ENCODE measurements at places on chromosomes 3 and 15.

GRCh38 chr3:118781232-118781631 lies 253.4 kb downstream of the IGSF11 start:
- no peak for DNase-seq

- no peak for DNase-seq
Measured at GRCh38 chr15:73017987-73018386, 34.3 kb upstream of the NEO1 start.

- peak; percentile 47 for DNase-seq
Measured at GRCh38 chr3:112604536-112604935, 36.4 kb downstream of the CCDC80 start.

DNA sequence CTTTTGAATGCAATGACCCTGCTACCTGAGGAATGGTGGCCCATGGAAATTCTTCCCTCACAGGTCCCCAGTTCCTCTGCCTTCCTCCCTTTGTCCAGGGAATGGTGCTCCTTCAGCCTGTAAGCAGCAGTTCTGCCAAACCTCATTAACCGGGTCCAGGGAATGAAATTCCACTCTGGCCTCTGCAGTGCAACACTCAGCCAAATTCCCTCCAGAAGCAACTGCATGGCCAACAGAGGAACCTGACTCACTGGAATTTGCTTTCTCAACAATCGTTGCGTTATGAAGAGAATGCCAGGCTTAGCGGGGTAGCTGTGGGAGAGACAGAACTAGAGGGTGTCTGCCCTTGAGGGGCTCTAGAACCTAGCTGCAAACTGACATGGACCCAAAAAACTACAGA lies 449.4 kb upstream of the PROK2 start:
- peak; percentile 94 for DNase-seq

DNA sequence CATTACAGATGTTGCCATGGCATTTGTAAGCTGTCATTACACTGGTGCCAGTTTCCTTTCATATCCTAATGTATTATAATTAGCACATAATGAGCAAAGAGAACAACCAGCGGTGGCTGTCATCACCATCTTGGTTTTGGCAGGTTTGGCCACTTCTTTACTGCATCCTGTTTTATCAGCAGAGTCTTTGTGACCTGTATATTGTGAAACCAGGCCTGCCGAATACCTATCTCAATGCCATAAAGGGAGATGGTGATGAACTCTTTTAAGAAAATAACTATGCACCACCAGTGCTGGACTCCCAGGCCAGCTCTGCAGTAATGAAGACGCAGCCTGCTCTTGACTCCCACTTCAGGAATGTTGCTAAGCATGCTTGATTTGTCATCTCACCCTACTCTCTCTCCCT lies 458.1 kb upstream of the NR2F2 start:
- DNase-seq, result peak; percentile 67

DNA sequence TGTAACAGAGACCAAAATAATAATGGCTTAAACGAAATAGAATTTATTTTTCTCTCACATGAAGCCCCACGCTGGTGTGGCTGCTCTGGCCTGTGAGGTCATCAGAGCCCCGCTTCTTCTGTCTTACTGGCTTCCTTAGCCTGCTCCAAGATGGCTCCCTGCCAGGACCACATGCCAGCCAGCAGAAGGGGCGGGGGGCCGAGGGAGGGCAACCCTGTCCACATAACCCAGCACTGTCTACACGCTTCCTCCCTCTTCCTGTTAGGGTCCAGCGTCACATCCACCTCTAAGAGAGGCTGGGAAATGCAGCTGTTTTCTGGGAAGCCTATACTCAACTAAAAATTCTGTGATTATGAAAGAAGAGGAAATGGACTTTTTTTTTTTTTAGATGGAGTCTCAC lies 107.9 kb upstream of the DLG1 start:
- DNase-seq, result peak; percentile 12

- peak; percentile 54 for DNase-seq
Measured at GRCh38 chr15:68609629-68610028, 30.8 kb downstream of the CORO2B start.

- no peak for DNase-seq
Measured at GRCh38 chr3:54294214-54294613, 171.9 kb downstream of the CACNA2D3 start.

DNA sequence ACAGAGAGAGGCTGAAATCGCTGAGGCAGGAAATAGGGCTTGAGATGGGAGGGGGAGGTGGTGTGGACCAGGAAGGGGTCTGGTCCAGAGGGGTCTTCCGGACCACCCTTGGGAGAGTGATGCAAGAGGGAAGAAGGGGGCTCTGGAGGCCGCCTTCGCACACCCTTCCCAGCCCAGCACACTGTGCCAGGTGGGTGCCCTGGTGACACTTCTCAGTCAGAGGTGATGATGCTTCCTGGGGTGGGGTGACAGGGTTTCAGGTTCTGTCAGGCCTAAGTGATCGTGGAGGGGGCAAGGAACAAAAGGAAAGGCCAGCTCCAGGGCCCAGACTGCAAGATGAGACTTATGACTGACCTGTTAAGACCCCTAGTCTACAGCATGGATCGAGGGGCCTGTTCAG lies 12.7 kb downstream of the SEMA3G start:
- no peak for DNase-seq

- DNase-seq, result no peak
Measured at GRCh38 chr3:142418926-142419592, 28.8 kb downstream of the XRN1 start.

GRCh38 chr3:152611905-152612304 lies 223.0 kb upstream of the P2RY1 start:
- DNase-seq, result no peak

DNA sequence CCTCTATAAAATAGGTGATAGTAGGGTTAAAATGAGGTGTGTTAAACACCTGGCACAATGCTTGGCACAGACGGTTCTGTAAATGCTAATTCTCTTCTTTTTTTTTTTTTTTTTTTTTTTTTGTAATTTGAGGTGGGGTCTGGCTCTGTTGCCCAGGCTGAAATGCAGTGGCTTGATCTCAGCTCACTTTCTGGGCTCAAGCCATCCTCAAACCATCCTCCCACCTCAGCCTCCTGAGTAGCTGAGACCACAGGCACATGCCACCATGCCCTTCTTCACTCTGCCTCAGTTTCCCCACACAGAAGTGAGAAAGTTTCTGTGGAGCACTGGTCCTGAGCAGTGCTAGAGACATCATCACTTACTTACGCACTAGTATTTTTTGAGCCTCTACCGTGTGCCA lies 57.4 kb downstream of the SLC6A6 start:
- no peak for DNase-seq

DNA sequence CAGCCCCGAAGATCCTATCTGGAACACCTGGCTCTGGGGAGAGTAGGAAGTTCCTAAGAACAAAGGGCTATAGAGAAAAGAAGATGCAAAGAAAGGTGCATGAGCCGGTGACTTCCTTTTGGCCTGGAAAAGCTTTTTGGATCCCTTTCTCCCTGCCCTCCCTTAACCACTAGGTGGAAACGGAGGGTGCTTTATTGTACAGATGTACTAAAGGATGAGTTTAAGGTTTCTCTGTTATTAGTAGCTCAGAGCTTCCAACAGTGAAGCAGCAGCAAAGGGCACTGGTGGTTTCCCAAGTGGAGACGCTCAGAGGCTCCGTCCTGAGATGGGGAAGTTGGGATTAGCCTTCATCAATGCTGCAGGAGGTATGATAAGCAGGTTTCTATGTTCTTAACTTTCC lies 5.9 kb upstream of the ADGRG7 start:
- peak; percentile 25 for DNase-seq

DNA sequence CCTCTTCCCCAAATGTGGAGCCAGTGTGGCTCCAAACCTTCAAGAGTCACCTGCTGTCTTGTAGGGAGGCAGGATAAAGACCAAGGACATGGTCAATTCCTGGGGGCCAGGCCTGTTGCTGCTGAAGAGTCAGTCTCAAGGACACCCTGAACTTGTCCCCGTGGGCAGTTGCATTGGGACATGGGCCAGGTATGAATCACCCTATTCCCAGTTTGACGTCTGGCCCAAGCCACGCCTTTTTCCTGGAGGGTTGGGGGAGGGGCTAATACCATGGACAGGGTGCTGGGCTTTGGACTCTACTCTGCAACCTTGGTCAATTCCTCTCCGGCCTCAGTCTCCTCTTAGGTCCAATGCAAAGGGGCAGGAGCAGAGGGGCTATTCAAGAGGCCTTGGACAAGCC lies 10.4 kb downstream of the ATP2B2 start:
- DNase-seq, result no peak

- no peak for DNase-seq
Measured at GRCh38 chr3:134378818-134379217, 4.6 kb upstream of the AMOTL2 start.

GRCh38 chr3:65500398-65501306 lies 538.1 kb downstream of the MAGI1 start:
- no peak for DNase-seq

DNA sequence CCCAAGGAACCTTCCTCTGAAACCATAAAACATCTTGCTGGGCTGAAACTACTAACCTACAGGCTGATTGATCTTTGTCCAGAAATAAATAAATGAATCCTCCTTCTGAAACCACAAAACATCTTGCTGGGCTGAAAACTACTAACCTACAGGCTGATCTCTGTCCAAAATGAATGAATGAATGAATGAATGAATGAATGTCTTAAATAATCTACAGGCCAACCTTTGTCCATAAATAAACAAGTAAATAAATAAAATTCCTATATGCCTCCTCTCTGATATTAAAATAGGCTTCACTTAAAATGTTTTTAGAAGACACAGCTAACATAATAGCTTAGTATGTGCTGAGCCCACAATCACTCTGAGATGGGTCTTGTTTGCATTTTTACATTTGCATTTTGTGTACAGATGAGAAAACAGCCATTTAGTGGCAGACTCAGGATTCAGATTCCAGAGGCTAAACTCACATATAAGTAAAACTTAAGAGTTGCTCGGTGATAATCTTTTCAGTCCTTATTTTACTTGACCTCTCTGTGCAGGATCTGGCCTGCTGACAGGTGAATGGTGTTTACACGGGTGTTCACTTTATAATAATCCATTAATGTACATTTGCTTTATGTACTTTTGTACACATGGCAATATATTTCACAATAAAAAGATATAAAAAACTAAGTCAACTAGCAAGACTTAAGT lies 10.4 kb downstream of the TJP1 start:
- DNase-seq, result no peak

GRCh38 chr3:185732782-185733181 lies 92.1 kb downstream of the IGF2BP2 start:
- peak; percentile 64 for DNase-seq

GRCh38 chr15:36429707-36430106 lies 149.7 kb upstream of the CDIN1 start:
- no peak for DNase-seq

DNA sequence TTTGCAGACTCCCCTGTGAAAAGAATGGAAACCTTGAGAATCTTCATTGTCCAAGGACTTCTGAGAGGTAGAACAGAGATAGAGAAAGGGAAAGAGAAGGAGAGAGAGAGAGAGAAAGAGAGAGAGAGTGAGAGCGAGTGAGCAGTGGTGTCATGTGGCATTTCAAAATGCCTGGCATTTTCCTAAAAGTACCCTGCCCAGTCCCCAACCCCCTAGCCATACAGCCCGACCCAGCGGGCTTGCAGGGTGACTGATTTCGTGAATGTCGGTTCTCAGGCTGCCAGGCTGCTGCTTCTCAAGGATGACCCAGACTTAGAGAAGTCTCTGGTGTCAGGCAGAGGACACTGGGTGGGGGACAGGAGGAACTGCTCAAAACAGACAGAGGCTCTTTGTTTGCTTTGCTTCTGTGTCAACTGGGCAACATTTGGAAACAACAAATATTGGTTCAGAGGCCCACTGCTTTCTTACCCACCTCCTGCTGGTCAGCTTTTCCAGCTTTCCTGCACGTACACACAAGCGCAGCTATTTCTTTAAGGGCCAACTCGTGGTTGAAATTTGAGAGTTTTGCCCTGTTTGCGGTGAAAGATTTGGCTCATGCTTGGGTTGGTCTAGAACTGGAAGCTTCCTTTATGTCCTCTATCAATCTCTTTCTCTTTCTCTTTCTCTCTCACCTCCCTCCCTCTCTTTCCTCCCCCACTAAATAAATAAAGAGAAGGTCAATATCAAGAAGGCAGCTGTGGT lies 3.7 kb upstream of the TF start:
- DNase-seq, result no peak

DNA sequence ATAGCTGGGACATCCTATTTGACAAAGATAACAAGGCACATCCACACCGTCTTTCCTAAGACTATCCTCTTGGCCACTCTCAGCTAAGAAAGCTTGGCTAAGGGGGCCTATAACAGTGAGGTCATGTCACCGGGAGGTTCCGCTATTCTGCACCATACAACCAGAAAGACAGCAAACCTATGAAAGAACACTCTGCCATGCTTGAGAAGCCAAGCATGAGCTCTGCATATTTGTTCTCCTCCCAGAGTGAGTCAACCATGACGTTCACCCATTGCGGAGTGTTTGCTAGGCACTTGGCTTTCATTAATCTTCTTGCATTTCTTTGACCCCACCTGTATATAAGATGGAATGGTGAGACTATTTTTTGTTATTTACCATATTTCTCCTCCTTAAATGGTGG lies 141.2 kb downstream of the GMNC start:
- no peak for DNase-seq

GRCh38 chr3:188233320-188233719 lies 79.4 kb downstream of the LPP start:
- peak; percentile 27 for DNase-seq

DNA sequence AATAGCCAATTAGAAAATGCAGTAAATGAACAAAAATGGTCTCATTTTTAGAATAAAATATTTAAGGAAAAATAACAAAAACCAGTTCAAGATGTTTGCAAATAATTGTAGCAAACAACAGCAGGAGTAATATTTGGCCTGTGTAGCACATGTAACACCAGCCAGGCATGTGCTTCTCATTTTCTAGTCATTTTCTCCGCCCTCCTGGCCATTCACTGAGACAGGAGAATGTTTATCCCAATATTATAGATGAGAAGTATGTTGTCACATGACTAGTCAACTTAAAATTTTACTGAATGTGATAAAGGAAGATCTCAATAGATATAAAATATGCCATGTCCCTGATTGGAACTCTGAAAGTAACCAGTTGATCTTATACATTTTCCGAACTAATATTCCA lies 7.8 kb upstream of the ATP10A start:
- no peak for DNase-seq

- DNase-seq, result no peak
Measured at GRCh38 chr3:133443649-133444422, 44.0 kb downstream of the BFSP2 start.

- no peak for DNase-seq
Measured at GRCh38 chr3:13274125-13274524, 146.0 kb downstream of the NUP210 start.

DNA sequence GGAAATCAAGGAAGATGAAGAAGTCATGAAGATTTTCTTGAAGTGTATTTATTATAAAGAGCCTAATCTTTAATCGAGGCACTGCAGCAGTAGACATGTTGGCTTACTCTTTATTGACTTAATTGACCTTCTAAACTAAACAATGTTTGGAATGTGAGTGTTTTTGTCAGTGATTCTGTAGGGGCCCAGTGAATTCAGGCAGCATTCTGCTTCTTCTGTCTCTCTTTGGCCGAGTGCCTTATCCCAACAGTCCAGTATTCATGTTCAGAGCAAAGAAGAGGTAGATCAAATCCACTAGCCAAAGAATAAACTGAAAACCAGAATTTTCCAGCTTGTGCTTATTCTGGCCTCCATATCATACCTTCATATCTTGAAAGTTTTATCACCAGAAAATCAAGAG lies 55.7 kb downstream of the RLBP1 start:
- DNase-seq, result no peak

GRCh38 chr3:24067483-24067882 lies 122.4 kb downstream of the NR1D2 start:
- peak; percentile 40 for DNase-seq

- DNase-seq, result no peak
Measured at GRCh38 chr3:45665101-45665572, 24.1 kb upstream of the SACM1L start.

Data from AG20443 (cell line).